ENCODE measurements at places on chromosomes 4 and X.

DNA sequence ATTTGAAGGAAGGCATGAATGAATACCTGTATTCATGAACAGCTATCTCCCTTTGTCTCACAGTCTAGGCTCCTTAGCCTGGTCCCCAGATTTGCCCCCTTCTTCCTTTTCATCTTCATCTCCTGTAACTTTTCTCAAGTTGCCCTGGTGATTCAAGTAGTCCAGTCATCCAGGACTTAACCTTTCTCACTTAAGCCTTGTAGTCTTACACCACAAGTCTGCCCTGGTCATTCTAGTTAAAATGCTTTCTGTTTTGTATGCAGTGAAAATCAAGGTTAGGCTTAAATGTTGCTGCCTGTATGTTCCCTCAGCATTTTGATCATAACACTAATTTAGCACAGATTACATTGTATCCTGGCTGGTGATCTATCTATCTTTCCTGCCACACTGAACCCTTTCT lies 58.5 kb upstream of the SLC7A11 start:
- no peak for DNase-seq

DNA sequence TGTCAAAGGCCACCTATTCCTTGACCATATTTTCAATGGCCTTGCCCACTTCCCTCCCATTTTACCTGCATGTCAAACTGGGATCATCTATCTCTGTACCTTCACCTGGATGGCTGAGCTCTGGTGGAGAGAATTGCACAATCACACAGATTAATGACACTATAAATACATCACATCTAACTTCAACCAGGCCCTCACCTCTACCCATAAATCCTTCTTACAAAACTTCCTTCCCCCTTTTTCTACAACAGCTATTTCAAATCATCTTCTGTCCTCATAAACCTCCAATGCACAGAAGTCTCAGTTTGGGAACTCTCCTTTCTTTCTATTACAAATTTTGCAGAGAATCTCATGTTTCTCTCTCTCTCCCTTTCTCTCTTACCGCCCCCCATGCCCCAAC lies 9.2 kb downstream of the PALLD start:
- no peak for DNase-seq

DNA sequence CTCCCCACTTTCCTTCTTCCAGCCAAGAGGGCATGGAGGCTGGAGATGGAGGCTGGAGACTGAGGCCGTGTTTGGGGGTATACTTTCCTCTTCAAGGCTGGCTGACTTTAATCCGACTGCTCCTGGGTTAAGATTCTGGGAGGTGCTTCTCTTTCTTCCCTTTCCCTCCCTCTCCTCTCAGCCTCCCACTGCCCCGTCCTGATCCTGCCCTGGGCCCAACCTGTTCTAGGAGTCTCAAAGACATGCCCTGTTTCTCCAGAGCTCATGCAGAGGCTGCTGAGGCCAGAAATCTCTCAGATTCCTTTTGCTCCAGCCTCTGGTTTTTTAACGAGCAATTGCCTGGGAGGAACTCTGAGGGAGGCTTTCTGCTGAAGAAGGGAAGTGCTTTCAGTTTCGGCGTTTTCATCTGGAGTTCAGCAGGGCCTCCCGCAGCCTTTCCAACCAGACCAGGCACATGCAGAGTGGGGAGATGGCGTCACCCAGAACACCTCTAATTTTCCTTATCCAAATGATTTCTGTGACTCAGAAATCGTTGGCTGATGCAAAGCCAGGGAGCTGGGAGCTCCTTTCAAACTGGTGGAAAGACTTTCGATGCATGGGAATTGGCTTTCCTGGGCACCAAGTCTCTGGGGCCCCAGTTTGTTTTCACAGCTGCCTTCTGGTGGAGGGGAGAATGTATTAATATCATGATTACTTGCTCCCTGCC lies 34.5 kb upstream of the FAM9C start:
- no peak for DNase-seq

- no peak for DNase-seq
Observed at GRCh38 chr4:131974730-131975129, 1174.4 kb upstream of the PCDH10 start.

GRCh38 chr4:86493460-86493859 lies 100.7 kb upstream of the PTPN13 start:
- no peak for DNase-seq

DNA sequence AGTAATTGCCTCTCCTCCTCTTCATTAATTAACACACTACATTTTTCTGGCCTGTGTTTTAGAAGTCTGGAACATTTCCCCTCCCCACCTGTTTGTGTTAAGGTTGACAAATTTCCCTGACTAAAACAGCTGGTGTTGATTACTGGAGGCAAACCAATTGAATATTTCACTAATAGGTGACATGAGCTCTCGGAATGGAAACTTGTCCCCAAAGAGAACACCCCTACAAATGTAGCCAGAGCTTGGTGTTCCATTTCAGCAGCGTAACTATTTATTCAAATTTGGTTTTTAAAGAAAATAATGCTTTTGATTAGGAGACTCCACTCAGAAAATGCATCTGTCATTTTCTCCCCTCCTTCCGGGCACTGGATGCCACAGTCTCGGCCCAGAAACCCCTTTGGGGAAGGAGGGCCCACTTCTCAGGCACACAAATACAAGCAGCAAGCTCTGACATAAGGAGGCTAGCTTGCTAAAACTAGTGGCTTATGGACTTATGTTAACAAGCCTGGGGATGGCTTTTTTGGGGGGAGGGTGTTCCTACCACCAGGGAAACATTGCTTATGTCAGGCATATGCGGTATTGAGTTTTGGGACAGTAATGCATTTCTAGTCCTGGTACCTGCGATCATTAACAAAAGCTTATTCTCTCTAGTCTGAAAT lies 2.2 kb downstream of the RNF150 start:
- no peak for DNase-seq

- no peak for DNase-seq
Observed at GRCh38 chr4:173014113-173014558, 154.5 kb upstream of the GALNT7 start.

DNA sequence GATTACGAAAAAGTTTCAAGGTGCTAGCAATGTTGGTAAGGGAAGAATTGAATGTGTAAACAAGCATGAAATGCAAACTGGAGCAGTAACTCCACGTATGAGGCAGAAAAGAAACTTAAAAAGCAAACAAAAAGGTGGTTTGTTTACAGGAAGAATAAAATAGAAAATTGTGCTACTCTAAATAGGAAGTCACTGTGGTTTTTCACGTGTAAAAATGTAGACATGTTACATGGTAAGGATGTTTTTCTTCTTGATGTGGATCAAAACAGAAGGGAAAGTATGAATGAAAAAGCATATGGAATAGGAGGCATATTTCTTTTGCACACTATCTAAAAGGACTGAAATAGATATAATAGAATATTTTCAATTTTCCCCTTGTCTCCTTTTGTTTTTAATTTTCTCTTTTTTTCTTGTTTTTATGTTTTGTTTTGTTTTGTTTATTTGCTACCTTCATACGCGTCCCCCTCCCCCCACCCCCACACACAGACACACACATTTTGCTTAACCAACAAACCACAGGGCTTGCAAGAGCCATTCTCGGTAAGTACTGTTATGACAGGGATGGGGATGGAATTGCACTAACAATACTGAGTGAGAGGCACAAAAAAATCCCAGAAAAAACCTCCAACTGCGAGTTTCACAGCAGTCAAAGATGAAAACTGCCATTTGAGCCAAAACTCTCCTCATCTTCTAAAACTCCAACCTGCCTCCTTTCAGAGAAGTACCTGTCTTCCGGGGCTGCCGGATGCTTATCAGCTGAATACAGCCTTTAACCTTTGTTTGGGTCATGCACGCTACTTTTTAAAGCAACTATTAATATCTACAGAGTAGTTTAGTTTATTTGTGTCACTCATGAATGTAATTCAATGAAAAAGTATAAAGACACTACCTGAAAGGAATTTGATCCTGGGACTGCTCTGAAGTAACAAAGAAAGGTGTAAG lies 135.8 kb downstream of the IL15 start:
- DNase-seq = no peak

- no peak for DNase-seq
Observed at GRCh38 chr4:98657531-98658286, 702 bp downstream of the TSPAN5 start.

GRCh38 chr4:113576947-113577678 lies 184.4 kb downstream of the CAMK2D start:
- no peak for DNase-seq

- DNase-seq = no peak
Observed at GRCh38 chr4:94531991-94532789, 80.4 kb downstream of the PDLIM5 start.

GRCh38 chrX:134622056-134622812 lies 36.0 kb downstream of the PLAC1 start:
- DNase-seq = peak; percentile 55

DNA sequence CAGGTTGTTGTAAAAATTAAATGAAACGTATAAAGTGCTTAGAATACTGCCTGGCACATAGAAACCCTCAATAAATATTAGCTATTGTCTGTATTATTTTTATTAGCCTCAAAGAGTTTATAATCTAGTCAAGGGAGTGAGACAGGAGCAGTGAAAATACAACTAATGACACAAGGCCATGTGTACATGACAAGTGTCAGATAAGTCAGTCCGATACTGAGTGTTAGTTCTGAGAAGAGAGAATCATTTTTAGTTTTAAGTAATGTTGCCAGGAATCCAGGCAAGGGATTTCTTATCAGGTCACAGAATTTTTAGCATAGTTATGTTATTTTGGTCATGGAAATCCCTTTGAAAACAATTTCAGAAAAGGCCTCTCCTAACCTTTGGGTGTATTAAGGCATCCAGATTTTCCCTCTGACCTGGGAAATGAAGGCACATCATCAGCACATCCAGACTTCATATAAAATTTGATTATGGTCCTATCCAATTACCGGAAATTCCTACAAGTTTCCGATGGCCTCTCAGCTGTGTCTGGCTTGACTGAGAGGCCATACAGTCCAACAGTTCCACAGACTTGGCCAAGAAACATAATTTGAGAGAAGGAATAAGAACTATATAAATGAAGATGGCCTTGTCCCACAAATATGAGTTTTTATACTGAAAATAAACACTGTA lies 35.7 kb downstream of the PPARGC1A start:
- no peak for DNase-seq

- no peak for DNase-seq
Observed at GRCh38 chr4:20393486-20394100, 141.9 kb downstream of the SLIT2 start.

GRCh38 chr4:11313157-11313943 lies 115.3 kb downstream of the HS3ST1 start:
- no peak for DNase-seq
